ENCODE measurements at places on chromosomes 6 and 20.

DNA sequence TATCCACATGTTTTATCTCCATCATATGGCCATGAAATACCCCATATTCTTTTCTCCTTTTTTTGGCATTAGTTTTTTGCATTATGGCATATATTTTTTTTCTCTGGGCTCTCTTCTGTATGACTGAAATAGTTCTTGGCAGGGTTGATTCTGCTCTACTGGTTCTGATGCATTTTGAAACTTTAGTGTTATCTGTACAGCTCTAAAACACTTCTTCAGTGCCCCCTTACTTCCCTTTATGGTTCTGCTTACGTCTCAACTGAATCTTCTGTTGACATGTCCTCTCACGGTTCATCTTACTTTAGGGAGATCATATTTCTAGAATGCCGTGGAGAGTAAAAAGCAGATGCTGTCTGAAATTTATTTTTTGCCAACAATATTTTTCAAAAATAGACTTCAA, 23.2 kb upstream of the TXNDC5 start:
- DNase-seq: no peak

- DNase-seq: no peak
Observed at GRCh38 chr6:134455319-134455718, 137.4 kb upstream of the SGK1 start.

DNA sequence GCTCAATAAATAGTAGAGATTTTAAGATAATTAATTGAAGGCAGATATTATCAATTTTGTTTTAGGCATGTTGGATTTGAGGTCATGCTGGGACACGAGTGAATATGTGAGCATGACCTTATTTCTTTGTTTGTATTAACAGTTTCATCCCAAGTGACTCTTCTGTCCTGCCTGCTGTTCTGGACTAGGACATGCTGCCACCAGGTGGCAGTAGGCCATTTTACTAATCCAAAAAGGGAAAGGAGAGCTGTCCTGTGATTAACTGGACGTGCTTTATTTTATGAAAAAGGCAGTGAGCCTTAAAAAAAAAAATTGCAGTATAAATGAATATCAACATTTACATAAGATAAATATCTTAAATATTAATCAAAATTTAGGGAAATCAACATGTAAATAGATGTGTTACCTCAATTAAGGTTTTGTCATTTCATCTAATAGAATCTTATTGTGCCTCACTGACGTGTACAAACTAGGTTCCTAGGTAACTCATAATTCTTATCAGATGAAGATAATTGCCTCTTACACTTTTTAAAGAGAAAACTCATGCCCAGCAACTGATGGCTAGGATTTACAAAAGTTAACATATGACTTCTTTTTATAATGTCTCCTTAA, 49.8 kb downstream of the FRK start:
- no peak for DNase-seq

- no peak for DNase-seq
Observed at GRCh38 chr6:20699402-20699801, 165.1 kb downstream of the CDKAL1 start.

DNA sequence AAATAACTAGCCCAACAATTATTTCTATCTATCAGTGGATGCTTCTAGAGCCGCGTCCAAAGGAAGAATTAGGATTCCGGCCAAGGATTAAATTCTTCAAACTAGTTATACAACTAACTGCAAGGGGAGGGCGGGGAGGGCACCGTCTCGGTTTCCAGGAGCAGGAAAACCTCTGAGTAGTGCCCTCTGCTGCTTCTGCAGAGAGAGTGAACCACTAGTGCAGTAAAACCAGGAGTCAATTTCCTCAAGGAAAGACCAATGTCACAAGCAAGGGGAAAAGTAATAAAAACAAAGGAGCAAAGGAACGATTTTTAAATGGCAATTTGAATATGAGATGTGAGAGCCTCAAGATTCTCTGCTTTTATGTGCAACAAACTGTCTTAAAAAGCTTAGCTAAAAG, 16.5 kb upstream of the UBE2J1 start:
- DNase-seq: no peak

DNA sequence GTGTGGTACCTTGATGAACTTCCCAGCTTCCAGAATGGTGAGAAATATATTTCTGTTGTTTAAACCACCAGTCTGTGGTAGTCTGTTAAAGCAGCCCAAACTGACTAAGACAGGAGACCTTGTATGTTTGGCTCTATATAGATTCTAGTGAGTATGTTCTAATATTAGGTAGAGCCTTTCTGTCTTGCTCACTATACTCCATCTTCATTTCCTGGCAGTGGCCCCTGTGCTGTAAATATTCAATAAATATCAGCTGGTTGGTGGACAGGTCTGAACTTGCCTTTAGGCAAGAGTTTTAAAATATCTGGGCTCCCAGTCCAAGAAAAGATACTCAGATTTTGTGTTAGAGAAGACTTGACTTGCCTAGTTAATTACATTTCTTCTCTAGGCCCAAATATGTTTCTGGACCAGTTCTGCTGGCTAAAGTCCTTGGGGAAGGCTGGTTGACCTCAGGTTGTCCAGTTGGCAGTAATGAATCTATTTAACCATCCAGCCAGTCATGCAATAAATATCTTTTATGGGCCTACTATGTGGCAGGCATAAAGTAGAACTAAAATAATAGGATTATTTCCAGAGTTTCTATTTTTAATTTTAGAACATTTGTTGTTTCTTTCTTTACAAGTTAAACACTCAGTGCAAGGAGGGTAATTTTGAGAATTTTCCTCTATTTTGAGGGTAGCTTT, 22.3 kb downstream of the PPP1R14C start:
- DNase-seq: no peak
